Activated CD8-positive, alpha-beta T cell treated with anti-CD3 and anti-CD28 coated beads, Interleukin-2, amount 10 ng/mL, durations not matched to agents 7 days and 5 days (primary cell): ENCODE measurements at places on chromosomes 7 and 10. TPM values are rescaled to one million over a fixed set of nuclear protein-coding genes. Genes with fewer than 3 reads are reported as not detected.

DNA sequence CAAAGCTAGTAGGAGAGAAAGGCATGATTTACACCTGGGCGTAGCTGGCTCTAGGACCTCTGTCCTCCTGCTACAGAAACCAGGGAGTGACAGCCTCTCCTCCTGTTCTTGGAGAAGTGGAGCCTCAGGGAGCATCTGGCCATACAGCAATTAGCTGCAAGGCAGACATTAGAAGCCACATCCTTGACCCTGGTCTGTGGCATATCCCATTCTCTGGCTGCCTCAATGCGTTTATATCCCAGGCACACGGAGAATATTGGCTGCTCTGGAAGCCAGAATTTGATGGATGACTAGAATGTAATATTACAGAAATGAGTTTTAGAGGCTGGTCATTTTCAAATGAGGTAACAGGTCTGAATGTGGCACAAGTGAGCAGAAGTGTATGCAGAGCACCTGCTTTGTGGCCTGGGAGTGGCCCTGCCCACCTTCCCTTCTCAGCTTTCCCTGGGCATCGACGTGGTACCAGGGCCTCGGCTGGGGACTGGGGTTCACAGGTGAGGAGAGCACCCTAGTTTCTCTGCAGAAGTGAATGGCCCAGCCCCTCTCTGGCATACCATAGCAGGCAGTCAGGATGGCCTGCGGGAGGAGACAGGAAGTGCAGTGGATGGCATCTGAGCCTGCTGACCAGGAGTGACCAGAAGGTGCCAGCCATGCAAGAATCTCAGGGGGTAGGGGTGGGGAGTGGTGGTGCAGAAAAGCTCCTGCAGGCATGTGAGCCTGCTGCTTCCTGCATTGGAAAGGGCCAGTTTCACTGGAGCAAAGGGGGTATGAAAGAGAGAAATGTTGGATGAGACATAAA is 367.2 kb upstream of the ZNF32 start:
- no peak for DNase-seq

- no peak for DNase-seq
These were observed 41.1 kb downstream of the ASZ1 start for GRCh38 chr7:117386110-117386706.

The DDC gene
- not detected for total RNA-seq

- DNase-seq = no peak
These were observed 99.4 kb downstream of the MICALL2 start for GRCh38 chr7:1359681-1360485.

The CTAGE15 gene
- 0.42 TPM for total RNA-seq

DNA sequence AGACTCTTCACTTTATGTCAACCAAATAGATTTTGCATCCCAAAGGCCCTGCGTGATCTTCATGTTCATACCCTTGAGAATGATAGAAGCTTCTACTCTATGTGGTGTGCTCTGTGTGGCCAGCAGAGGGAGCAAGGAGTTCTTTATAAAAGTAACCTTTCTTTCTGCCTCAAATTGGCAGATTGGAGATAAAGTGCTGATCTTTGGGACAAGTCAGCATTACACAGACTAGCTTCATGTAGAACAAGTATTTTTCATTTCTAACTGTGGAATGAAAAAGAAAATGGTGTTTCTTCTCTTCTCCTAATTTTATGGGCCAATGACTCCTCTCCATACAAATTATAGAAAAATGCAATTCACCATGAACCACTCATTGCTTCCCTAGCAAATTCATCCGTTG is 1214.1 kb downstream of the SORCS1 start:
- peak; percentile 33 for DNase-seq

- no peak for DNase-seq
These were observed 33.3 kb upstream of the AP5Z1 start for GRCh38 chr7:4742051-4742573.

DNA sequence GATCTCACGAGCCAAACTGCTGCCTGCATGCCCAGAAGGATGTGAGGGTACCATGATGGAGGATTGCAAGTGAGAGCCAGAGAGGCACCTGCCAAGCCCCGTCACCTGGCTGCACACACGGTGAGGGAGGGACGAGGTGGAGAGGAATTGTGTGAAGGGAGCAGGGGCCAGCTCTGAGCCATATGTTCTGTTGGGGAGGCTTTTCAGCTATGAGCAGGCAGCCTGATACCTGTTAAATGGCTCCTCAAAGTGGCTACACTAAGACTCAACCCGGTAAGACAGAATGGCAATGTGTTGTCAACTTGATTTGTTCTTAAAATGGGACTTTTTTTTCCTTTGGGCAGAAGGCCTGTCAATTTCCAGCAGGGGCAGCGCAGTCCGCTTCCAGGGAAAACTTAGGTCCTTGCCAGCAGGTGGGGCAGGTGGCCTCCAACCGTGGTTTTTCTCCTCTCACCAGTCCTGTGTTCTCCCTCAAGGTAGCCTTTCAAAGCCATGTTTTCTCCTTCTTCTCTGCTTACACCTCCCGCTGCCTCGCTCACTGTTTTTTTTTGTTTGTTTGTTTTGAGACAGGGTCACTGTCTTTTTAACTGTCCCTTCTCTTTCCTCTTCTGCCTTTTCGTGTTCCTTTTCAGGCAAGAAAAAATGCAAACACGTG is 57.7 kb upstream of the ZNRF2 start:
- no peak for DNase-seq

The VGF gene
- total RNA-seq = 0.53 TPM

- DNase-seq = peak; percentile 57
These were observed at the start of gene KMT2C for GRCh38 chr7:152435384-152436110. Gene KMT2C (minus strand): TSS chr7:152436003. CDS start chr7:152435786, 217 bp downstream.
